NCI-H510A (cell line): ENCODE measurements at places on chromosomes 4 and X.

GRCh38 chr4:5919571-5919970, 26.7 kb upstream of the CRMP1 start:
- no peak for DNase-seq

- DNase-seq: peak; percentile 1
Observed at GRCh38 chr4:155353923-155354540, 22.7 kb downstream of the MAP9 start.

GRCh38 chrX:10085223-10085622, 71.6 kb upstream of the CLCN4 start:
- DNase-seq: no peak

DNA sequence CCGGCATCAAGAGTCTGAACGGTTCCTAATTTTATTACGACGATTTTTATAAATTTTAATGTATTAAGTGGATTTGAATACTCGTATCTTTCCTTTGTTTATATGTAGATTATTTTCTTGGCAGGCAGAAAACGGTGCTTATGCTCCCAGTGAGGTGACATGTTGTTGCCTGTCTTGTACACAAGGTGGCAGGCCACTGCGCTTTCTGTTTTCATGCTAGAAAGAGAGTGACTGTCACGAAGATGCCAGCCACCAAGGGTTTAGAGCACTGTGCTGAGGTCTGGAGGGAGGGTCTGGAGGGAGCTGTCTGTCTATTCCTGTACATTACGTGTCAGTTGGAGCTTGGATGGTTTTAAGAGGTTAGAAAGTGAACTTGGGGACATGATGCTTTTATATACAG, 87.7 kb downstream of the SHROOM2 start:
- DNase-seq: no peak
